ENCODE measurements at places on chromosomes 11 and 22.

DNA sequence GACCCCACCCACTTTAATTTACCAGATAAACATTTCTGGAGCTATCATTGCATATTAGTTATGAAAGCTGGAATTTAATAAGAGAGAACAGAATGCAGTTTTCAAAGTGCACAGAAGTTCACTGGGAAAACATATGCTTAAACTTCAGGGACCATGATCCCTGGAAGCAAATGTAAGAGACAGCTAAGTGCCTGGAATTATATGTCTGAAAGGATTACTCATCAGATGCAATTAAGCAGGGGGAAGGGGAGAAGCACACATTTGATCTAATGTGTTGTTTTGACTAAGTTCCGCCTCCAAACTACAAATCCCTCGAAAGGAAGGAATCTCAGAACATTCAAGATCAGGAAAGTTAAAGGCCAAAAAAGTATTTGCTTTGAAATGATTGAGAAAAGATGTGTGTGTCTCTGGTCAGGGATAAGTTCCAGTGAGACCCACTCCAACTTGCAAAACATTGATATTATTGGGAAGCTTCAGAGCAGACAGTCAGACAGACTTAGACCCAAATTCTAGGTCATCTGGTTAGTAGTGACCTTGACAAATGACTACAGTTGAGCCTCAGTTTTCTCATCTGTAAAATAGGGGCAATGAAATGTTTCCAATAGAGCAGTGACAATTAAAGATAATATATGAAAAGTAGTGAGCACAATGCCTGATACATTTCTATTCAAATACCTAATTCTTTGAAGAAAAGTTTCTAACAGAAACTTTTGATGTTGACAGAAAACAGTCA lies 147.6 kb downstream of the ME3 start:
- DNase-seq = no peak

DNA sequence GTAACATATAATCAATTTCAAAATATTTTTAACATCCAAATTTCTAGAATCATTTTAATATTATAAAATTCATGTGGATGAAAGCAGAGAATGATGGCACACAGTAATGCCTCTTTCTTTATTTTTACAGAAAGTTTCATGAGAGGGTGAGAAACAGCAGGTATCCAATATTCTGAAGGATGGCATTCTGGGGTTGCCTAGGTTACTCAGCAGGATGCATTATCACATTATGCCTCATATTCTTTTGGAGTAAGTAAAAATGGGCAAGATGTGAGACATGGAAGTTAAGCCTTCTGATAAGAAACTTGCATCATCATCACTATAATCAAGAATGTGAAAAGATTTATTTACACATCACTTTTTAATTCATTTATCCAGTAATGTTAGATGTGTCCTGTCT lies 148.7 kb upstream of the PGR start:
- no peak for DNase-seq

DNA sequence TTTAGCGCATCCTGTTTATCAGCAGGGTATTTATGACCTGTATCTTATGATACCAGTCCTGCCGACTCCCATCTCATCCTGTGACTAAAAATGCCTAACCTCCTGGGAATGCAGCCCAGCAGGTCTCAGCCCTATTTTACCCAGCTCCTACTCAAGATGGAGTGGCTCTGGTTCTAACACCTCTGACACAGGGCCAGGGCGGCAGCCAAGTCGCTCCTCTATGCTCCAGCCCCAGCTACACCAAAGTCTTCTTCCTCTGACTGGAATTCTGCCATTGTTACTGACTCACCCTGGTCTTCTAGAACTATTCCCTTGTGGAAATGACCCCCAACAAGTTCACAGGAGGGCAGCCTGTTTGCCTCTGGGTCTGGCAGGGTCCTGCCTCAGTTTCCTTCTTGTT lies 7.9 kb upstream of the C1QTNF6 start:
- no peak for DNase-seq

DNA sequence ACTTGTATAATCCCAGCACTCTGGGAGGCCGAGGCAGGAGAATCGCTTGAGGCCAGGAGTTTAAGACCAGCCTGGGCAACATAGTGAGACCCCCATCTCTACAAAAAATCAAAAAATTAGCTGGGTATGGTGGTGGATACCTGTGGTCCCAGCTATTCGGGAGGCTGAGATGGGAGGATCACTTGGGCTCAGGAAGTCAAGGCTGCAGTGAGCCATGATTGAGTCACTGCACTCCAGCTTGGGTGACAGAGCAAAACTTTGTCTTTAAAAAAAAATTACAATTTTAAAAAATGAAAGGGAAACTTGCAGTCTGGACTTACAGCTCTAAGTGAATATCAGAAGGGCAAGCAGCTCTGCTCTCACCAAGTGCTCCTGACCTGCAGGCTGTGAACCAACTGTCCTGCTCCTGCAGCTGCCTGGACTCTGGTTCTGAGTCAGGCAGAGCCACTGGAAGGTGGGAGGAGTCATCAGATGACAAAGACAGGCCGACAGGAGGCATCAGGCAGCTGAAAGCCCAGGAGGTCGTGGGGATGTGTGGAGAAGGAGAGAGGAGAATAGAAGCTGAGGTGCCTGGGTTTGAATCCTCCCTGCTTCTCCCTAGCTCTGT lies 9.6 kb downstream of the SMTNL1 start:
- DNase-seq = no peak

GRCh38 chr11:5624489-5625279 lies at the start of gene TRIM34:
TSS of gene TRIM34 (plus strand) at chr11:5625001. CDS start at chr11:5632332, 7,331 bp downstream.
- DNase-seq = peak; percentile 20

DNA sequence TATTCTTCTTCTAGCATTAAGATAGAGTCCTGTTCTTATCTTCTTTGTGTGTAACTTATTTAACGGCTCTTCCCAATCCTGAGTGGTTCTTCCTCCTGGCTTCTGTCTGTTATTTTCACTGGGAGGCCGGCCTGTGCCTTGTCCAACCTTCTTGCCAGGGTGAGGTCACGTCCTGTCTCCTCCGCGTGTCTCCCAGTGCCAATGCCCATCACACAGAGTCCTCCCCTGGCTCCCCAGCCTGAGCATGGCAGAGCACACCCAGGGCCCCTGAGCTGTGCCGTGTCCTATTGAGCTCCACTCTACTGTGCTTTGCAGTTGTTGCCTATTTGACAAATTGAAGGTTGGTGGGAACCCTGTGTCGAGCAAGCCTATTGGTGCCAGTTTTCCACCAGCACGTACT lies 487.3 kb downstream of the BRD1 start:
- DNase-seq = no peak

- DNase-seq = no peak
These were observed 12.2 kb downstream of the PHLDB1 start for GRCh38 chr11:118619444-118620197.

DNA sequence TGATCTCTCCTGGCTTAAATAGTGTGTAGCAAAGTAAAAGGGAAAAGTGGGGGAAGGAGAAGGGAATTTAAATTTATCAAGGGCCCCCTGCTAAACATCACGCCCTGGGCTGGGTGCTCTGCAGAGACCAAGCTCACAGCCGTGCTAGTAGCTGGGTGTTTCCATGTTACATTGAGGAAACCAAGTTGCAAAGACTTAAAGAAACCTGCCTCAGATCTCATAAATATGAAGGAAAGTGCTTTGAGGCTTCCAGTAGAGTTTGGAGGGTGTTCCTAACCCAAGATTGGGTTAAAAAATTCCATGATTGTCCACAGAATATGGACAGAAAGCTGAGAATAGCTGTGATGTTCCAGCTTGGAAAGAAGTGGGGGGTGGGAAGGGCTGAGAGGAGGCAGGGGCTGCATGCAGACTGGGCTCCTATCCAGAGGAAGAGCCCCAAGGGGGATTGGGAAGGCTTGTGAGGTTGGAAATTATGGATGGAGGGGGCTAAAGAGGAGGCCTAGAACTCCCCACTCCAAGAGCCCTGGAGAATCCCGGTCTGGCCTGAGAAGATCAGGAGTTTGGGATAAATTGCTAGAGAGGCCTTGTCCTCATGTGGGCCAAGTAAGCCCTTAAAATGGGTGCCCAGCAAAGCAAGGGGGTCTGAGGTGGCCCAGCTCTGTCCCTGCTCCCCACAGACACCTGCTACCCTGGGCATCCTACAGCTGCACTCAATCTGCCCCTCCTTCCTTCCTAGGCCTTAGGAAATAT lies 25.0 kb upstream of the OAF start:
- no peak for DNase-seq

GRCh38 chr11:88398791-88399570 lies 61.4 kb upstream of the CTSC start:
- no peak for DNase-seq

GRCh38 chr22:20206709-20207215 lies 55.9 kb upstream of the CCDC188 start:
- no peak for DNase-seq

DNA sequence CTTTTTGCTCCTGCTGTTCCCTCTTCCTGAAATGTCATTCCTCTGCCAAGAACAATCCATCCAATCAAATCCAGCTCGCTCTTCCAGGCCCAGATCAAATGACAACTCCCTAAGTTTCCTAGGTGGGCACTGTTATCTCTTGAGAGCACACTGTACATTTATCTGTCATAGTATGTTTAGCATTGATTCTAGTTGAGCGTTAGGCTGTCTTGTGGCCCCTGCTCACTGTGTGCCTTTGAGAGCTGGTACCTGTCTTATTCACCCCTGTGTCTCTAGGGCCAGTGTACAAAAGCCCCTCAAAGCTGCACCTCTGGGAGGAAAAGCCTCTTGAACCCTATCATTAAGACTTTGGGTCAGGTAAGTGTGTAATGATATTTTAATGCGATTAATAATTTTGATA lies 7.1 kb upstream of the LMO2 start:
- no peak for DNase-seq

DNA sequence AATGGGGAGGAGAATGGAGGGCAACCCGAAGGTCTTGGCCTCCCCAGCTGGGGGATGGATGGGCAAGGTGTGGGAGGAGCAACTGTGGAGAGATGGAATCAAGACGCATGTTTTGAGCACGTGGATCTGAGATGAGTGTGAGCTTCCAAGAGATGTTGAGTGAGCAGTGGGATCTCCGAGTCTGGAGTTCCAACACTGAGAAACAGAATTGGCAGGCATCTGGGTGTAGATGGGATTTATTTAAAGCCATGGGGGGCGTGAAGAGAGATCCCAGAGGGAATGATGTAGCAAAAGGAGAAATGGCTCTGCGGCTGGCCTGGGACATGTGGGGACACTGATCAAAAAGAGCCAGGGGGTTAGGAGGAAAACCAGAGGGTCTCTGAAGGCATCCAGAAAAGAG lies 95.6 kb downstream of the KIAA1671 start:
- DNase-seq = no peak

GRCh38 chr11:117911694-117912093 lies 17.5 kb downstream of the TMPRSS13 start:
- DNase-seq = no peak

DNA sequence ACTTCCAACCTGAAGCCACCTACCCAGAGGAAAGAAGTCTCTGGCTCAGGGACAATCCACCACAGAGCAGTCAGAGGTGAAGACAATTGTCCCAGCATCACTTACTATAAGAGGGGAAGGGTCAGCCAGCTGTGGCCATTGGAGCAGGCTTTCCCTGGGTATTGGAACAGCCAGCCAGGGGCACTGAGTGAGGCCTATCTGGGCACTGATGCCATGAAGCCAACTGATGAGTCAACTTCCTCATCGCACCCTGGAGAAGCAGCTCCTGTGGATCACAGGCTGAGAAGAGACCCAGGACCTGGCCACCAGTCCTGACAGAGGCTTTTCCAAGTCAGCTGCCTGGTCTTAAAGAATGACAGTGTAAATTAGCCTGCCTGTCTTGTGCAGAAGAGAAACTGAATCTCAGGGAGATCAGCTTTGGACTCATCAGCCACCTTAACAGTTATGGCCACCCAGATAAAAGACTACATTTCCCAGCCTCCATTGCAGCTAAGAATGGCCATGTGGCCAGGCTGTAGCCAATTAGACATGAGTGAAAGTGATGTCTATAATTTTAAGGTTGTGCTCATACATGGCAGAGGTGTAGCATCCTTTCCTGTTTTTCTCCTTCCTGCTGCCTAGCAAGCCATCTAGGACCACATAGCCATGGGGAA lies 19.0 kb downstream of the CHST1 start:
- no peak for DNase-seq

DNA sequence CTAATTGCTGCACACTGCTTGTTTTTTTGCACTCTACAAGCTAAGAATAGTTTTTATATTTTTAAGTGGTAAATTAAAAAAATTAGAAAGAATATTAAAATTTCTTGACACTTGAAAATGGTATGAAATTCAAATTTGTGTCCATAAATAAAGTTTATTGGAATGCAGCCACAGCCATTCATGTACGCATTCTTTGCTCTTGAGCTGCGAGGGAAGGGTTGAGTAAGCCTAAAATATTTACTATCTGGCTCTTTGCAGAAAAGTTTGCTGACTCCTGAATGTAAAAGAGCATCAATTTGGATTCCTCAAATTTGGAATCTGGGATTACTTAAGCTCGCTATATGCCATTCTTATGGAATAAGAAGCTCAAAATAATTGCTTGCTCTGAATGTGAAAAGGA lies 3.4 kb upstream of the ADAMTS8 start:
- DNase-seq = no peak

Measured in activated T-helper 9 cell treated with anti-CD3 and anti-CD28 coated beads, Interleukin-2, amount 50 U/mL, for 16 hours (primary cell).